ENCODE measurements at places on chromosomes 12 and 14.
A peak's percentile ranks its signal among the peaks of the same experiment; 100 is the strongest.

- DNase-seq = no peak
Measured at GRCh38 chr14:78345131-78345744, 175.1 kb downstream of the NRXN3 start.

DNA sequence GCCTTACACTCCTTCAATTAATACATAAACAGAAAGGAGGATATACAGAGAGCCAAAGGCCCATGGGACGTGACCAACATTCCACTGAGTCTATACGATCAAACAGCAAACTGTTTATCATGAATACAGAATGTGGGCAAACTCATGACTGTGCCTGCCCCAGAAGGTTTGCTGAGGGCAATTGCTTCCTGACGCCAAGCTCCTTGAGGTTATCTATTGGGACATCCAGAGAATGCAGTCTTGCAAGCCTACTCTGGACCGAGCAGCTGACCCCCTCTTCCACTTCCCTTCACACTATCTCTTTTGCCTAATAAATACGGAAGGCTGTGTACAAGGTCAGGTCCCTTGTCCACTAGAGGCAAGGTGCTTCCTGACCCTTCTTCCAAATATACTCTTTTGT is 18.5 kb upstream of the SLC10A1 start:
- DNase-seq = no peak

DNA sequence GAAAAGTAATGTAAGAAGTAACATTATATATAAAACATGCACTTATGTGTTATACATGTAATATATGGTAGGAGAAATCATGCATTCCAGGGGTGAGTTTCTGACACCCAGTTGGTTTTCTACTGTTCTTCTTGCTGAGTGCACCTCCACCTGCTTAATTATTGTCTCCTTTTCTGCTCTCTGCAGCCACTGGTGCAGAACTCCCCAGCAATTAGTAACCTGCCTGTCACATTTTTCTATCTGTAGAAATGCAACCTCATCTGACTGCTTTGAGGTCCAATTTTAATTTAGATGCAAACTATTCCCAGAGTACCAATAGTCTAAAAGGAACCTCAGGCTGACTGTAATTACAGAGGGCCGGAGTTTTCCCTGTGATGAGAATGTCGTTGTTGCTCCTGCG is 842.1 kb downstream of the AACS start:
- DNase-seq = no peak

- DNase-seq = no peak
Measured at GRCh38 chr14:34465069-34465859, 3.2 kb upstream of the SPTSSA start.

DNA sequence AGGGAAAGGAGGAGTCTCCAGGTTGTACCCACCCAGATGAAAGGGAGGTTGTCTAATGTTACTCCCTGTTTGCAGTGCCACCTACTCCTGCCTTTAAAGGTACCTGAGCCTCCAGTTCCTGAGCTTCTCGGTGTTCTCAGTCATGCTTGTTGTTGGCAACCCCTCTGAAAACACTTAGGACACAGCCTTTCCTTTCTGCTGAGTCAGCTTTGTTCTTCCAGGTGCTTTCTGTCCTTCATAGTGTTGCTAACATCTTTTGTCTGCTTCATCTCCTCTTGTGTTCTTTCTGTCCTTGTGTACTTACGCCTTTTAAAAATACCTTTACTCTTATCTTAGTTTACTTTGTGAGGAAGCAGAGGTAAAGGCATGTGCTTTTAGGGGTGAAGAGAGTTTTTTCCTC is 97.0 kb upstream of the NEDD1 start:
- DNase-seq = no peak

DNA sequence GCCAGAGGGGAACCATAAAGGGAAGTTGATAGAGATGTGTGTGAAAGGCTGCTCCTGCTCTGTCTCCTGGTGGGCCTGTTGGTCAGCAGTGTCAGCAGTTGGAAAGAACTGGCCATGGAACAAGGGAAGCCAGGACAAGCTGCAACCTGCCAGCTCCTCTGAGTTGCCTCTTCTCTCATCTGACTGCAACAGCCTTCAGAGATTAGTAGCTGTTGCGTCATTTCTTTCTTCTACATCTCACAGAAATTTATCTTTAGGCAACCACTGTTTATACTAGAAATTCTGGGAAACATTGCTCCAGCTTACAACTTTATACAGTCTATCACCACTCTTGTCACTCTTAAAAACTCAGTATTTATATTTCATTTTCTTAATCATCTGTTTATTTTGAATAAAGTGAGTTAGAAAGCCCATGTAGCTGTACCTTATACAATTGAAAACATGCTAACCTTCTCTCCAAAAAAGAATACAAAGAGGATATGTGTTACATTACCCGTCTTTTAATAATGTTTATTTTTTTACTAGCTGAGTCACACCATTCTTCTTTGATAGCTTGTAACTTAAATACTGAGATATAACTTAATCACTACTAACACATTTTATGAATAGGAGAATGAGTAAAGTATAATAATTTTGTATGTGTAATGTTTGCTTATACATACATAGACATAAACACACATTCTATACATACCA is 224.2 kb downstream of the LRFN5 start:
- DNase-seq = no peak

GRCh38 chr14:90277581-90278198 is 21.3 kb downstream of the PSMC1 start:
- no peak for DNase-seq

DNA sequence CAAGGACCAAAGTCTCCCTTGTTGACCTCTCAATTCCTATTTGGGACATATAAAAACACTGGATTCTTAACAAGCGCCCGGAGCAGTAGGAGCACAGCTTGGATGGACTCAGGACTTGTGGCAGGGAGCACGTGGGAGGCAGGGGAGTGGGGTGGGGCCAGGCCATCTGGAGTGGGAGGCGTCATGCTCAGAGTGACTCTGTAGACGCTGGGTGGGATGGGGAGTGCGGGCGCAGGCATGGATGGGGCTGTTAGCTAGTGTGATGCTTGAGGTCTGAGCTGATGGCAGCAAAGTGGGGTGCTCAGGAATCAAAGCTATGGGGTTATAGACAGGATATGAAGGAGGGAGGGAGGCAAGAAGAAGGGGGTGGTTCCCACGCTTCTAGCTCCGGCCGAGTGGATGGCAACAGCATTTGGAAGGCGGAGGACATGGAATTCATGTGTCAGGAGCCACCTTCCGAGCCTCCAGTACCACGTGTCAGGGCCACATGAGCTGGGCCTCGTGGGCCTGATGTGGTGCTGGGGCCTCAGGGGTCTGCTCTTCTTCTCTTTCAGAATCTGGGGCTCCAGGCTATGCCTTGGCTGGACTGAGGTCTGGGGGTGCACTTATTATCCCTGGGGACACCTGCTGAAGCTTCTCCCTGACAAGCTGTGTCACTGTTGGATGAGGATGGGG is 26.2 kb downstream of the MEG3 start:
- DNase-seq = no peak

DNA sequence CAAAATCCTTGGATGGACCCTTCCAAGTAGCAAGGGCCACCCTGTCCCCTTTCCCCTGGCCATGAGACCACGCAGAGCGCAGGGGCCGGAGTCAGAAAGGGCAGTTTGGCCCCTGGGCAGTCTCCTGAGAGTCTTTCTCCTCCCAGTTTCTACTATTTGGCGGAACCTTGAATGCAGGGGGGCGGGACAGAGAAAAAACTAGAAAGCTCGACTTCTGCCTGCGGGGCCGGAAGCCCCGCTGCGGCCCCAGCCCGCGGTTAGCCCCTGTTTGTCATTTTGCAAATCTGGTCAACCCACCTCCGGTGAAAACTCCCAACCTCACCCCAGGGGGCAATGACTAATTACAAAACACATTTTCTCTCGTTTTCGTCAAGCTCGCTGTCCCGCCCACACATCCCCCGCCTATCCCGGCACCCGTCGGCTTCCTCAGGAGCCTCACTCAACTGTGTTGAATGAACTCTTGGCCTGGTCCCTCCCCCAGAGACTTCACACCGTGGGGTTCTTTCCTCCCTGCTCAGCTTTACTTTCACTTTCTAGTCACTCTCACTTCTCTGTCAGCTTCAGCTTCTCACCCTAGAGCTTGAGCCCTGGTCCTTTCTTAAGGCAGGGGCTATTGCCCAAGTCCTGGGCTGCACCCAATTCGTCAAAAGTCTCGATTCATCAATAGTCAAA is 66.7 kb downstream of the IRF2BPL start:
- DNase-seq = peak; percentile 89

- peak; percentile 21 for DNase-seq
Measured at GRCh38 chr14:84610086-84610485, 919.9 kb upstream of the FLRT2 start.

DNA sequence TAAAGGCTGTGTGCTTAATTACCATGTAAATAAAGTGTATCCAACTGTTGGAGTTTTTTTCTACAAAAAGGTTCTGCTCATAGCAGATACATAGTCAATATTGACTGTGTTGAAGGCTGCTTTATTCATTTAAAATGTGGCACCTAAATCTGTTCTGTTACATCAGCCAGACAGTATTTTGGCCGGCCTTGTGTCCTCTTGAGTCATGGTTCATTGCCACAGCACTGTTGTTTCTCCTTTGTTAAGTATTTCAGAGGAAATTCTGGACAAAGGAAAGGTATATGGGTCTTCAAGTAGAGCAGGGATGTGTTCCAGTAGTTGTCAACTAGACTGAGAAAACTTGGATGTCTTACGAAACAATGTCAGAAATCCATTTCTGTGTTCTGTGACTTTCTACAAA is 95.5 kb downstream of the SLC38A6 start:
- DNase-seq = no peak

- DNase-seq = no peak
Measured at GRCh38 chr12:110622582-110622981, 8.7 kb downstream of the TCTN1 start.

DNA sequence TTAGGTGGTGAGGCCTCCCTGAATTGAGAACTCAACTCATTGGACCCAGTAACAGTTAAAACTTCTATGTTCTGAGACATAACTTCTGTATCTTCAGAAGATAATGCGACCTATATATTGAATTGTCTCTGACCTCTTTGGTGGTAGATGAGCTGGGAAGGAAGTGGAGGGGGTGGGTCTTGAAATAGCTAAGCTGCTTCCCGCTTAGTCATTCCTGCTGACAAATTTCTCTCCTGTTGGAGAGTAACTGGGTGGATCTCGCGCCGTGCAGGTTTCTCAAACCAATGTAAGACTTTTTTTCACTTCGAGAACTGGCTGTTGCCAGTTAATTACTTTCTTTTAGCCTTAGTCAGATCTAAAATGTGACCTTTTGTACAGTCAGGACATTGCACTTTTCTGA is 100.8 kb downstream of the PPHLN1 start:
- no peak for DNase-seq

DNA sequence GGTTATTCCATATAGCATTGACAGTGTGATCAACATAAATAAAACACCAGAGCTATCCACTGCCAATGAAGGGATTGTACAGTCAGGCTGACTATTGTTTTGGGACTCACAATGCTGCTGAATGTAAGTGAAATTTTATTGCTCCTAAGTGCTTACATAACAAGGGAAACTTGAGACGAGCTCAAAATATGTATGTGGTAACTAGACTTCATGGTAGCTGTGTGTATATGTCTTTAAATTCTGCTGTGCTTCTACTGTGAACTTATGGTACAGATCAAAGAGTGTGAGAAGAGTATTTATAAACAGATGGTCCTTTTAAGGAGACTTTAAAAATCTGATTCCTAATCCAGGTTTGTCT is 6.9 kb downstream of the FLRT2 start:
- DNase-seq = no peak

GRCh38 chr12:5294274-5295070 is 137.4 kb upstream of the NTF3 start:
- no peak for DNase-seq

- no peak for DNase-seq
Measured at GRCh38 chr12:107469011-107469410, 216.6 kb upstream of the PWP1 start.

- DNase-seq = no peak
Measured at GRCh38 chr12:39574378-39574777, 45.2 kb downstream of the ABCD2 start.

GRCh38 chr12:79162948-79163347 is 298.4 kb downstream of the SYT1 start:
- no peak for DNase-seq

DNA sequence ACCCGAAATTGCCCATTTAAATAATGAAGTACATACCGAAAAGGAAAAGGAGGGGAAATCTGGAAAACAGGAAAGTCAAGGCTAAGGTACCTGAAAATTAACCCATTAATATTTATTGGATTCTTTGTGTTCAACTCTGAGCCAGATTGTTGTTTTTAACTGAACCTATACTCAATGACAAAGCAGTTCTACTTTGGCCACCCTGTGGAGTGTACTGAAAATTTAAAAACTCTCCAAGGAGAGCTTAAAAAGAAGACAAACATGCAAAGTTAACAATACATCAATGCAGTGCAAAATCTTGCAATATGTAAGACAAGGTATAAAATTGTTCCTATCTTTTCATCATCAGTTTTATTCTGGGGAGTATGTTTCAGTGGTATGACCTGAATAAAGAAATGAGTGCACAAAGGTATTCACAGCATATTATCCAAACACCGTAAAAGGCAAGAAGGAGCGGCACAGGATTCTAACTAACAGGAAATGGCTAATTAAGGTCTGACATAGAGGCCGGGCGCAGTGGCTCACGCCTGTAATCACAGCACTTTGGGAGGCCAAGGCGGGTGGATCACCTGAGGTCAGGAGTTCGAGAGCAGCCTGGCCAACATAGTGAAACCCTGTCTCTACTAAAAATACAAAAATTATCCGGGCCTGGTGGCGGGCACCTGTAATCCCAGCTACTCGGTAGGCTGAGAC is 1.7 kb downstream of the USP44 start:
- no peak for DNase-seq

DNA sequence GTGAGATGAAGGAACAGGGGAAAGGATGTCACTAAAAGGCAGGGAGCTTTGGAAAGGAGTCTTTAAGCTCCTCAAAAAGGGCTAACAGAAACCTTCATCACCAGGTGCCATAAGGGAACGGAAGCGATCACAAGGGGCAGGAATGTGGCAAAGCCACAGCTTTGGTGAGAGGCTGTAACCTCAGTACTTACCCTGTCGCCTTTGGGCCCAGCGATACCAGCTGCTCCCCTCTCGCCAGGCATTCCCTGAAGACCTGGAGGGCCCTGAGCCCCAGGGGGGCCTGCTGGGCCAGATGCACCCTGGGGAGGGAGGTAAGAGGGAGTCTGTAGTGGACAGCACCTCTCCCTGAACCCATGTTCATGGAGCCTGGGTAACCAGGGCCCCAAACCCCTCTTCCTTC is 18.9 kb downstream of the TMEM106C start:
- DNase-seq = no peak

DNA sequence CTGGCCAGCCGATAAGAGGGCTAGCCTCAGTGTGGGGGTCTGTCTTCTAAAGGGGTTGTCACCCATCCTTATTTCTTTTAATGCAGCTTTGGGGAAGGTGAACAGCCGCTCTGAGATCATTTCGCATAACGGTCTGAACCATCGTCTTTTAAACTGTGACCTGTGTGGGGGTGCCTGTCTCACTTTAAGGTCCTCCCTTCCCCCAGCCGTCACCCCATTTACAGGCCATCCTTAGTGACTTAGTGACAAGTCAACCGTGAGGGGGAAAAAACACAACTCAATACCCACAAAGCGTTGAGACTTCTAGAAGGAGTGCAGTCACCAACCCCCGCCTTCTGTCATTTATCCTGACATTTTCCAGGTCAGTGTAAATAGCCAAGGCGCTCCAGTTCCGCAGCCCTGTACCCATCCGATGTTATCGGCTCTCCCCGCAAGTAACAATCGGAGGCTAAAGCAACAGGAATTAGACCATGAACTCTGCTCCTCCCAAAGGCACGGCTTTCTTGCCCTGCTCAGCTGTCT is 505 bp upstream of the DENND5B start:
- DNase-seq = no peak

- DNase-seq = no peak
Measured at GRCh38 chr12:62848418-62848817, 86.5 kb downstream of the PPM1H start.

GRCh38 chr12:58540480-58541299 is 379.6 kb downstream of the LRIG3 start:
- DNase-seq = peak; percentile 94
